ENCODE measurements at places on chromosomes 13 and 19. TPM values are rescaled to one million over a fixed set of nuclear protein-coding genes. Genes with fewer than 3 reads are reported as not detected.

CEACAM4 gene
- total RNA-seq, result not detected

- DNase-seq, result no peak
Measured at GRCh38 chr13:40732658-40733057, 38.3 kb downstream of the MRPS31 start.

CALR3 gene
- total RNA-seq, result not detected

SLC10A2 gene
- 5.1 TPM for total RNA-seq

DNA sequence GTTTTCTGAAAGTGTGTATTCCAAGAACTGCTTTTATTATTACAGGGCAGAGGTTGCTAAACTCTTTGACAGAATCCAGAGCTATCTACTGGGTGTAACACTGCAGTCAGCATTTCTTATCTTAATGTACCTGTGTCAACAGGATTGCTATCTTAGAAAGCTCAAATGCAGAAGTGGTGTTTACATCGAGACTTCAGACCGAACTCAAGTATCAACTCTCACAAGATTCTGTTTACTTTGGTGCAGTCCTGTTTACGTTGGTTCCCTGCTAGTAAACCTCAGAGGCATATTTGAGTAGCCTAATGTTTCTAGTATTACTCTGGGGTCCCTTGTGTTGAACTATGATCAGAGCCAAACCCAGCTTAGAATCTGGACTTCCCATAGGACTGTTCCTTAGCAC is 20.5 kb downstream of the SLC15A1 start:
- DNase-seq, result peak; percentile 34

DNA sequence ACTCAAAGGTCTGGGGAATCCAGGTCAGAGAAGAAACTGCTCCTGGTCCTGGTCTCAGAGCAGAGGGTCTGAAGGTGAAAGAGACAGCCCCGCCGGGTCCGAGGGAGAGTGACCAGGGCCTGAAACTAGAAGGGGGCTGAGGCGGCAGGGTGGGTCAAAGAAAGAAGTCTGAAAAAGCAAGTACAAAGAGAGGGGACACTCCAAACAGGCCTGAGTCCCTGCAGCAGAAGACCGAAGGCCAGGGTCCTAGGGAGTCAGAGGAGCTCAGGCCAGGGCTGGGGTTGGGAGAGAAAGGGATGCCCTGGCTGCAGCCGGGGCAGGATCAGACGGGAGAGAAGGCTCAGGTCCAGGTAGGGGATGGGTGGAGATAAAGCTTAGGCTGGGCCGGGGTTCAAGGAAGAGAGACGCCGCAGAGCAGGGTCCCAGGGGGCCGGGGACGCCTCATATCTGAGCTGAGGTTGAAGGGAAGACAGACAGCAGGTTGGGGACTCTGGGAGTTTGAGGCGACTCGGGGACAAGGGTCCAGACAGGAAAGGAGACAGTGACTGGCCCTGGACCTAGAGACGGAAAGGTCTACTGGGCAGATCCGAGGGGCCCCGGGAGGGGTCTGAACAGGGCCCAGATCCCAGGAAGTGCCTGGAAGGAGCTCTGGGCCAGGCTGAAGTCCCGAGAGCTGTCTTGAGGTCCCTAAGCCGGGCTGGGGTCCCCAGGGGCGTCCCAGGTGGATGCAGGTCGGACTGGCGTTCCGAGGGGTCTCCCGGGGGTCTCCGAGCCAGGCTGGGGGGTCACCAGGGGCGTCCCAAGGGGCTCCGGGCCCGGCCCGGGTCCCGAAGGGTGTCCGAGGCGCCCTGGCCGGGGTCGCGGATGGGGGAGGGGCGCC is 795 bp downstream of the MLLT1 start:
- DNase-seq, result no peak

GRCh38 chr13:60139272-60139671 is 24.5 kb downstream of the DIAPH3 start:
- no peak for DNase-seq
